Epithelial cell of umbilical artery (primary cell): ENCODE measurements at places on chromosomes 2 and 18. TPM values are rescaled to one million over a fixed set of nuclear protein-coding genes. Genes with fewer than 3 reads are reported as not detected.

DOK6 gene
- under 0.01 TPM in 1 of 2 replicates, not detected in the other for total RNA-seq

CD8B gene
- not detected in 2 replicates for total RNA-seq

SIX3 gene
- total RNA-seq: not detected in 2 replicates

SLC20A1 gene
- total RNA-seq: 81.5 and 101 TPM in 2 replicates

SULT1C4 gene
- total RNA-seq: 12.9 and 27.0 TPM in 2 replicates

CRYBA2 gene
- not detected in 2 replicates for total RNA-seq

NUP35 gene
- total RNA-seq: 20.5 and 23.3 TPM in 2 replicates

AKAIN1 gene
- total RNA-seq: not detected in 2 replicates

RGPD3 gene
- total RNA-seq: 0.30 and 0.32 TPM in 2 replicates

UGT1A6 gene
- not detected in 2 replicates for total RNA-seq

PRKAG3 gene
- not detected in 2 replicates for total RNA-seq
